ENCODE measurements at places on chromosomes 16 and 17. TPM values are rescaled to one million over a fixed set of nuclear protein-coding genes. Genes with fewer than 3 reads are reported as not detected.

DNA sequence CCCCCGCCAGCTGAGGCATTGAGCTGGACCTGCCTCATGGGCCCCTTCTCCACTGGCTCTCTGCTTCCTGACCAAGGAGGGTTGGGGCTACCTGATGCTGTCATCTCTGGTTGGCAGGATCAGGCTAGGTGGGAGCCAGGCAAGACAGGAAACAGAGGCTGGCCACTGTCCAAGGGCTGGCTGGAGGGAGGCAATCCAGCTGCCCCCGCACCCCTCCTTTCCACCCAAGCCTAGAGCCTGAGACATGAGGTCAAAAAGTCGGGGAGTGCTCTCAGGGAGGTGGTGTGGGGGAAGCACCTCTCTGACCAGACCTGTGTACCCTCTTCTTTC is 14.5 kb downstream of the NGFR start:
- DNase-seq, result no peak

DNA sequence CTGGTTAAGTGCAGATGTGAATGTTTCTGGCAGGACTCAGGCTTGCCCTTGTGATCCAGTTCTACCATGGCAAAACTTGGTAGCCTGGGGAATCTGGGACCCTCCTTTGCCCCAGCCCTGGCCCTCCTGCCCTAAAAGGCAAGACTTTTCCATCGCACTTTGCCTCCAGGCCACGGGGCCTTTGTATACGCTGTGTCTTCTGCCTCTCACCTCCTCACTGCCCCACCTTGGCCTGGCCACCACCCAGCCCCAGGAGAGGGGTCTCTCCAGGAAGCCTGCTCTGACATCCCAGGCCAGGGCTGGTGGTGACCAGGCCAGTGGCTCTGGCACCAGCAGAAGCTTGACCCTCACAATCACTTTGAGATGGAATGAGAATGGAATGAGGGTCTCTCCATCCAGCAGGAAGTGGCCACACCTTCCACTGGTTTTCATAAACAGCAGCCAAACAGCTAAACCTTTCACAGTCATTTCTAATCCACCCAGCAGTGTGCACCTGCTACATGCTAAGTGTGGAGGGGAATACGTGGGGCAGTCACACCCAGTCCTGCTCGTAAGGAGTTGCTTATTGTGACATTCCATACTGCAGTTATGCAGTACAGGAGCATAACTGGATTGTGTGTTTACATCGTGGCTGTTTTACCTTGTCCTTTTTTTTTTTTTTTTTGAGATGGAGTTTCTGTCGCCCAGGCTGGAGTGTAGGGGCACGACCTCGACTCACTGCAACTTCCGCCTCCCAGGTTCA is 1.6 kb upstream of the MRPL38 start:
- DNase-seq, result no peak

GRCh38 chr17:4710693-4711634 is 532 bp downstream of the ARRB2 start:
- no peak for DNase-seq

- no peak for DNase-seq
These were observed 25.6 kb downstream of the JUP start for GRCh38 chr17:41760878-41761277.

DNA sequence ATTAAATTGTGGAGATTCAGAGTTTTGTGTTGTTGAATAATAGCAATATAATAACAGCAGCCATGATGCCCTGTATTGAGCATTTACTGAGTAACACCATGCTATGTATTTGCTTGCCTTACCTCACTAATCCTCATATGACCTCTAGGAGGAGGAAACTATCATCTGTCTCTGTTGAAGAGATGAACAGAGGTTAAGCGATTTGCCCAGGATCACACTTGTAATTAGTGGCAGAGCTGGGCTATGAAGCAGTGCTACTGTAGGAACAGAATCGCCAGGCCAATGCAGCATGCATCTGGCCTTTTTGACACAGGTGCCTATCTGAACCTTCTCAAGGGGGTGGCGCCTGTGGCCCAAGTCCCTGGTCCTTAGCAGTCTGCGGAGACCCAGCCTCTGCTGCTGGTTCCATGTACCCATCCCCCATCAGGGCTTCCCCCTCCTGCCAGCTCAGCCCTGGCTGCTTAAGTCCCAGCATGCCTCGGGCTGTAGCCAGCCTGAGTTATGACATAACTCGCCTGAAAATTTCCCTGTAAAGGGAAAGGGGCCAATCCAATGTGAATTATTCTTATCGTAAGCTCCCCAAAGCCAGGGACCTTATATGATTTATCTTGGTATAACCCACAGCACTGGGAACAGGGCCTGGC is 50.4 kb upstream of the HS3ST2 start:
- no peak for DNase-seq

GRCh38 chr17:4566785-4567184 is 6.4 kb upstream of the GGT6 start:
- DNase-seq, result peak; percentile 64

DNA sequence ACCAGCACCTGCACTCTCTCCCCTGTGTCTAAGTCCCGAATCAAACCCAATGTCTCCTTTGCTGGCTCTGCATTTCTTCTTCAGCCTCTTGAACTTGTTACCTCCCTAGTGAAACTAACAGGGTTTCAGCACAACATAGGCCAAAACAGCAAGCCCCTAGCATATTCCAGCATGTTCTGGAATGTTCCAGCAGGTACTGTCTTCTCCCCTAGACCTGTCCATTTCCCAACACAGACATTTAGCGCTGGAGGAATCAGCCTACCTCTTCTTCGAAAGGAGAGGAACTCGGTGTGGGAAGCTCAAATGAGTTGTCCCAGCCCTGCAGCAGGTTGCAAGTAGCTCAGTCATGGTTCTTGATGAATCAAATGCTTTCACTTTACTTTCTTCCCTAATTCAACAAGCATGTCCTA is 47.1 kb downstream of the LITAF start:
- DNase-seq, result no peak

KRTAP1-4 gene
- not detected for total RNA-seq

BORCS6 gene
- total RNA-seq, result 10.8 TPM

SLC5A10 gene
- 0.16 TPM for total RNA-seq

TBC1D3H gene
- not detected for total RNA-seq
